Spleen (tissue), 13 donors: ENCODE measurements at places on chromosomes 2 and 18. TPM values are rescaled to one million over a fixed set of nuclear protein-coding genes. Genes with fewer than 3 reads are reported as not detected.

DNA sequence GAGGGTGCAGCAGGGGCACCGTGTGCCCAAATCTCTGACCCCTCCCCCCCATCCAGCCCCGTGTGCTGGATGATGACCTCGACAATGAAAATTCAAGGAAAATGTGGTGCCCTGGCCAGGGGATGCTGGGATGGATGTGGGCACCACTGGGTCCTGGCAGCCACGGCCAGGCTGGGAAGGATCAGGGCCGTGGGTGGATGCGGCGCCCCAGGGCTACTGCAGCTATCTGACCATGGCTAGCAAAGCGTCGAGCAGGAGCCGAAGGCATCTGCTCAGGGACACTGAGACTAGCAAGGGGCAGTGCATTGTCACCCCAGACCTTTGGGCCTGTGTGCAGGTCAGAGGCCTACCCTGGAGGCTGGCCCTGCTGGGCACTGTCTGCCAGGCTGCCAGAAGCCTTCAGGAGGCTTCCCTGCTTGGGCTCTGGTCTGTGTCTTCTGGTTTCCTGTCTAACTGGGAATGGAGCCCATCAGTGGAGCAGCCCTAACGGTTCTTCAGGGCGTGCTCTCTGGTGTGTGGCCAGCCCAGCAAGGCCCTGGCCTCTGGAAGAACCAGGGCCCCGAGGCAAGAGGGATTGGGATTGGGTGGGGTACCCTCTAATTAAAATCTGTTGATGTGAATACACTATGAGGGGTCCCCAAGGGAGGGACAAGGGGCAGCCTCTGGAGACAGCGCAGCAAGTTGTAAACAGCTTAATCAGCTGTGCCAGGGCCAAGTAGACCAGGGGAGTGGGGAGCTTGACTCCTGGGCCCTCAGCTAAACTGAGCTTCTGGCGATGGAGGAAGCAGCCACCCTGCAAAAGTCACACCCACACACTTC is 98.0 kb downstream of the STPG4 start:
- no peak for DNase-seq

GRCh38 chr2:114925296-114926255 is 483.1 kb downstream of the DPP10 start:
- no peak for DNase-seq

DNA sequence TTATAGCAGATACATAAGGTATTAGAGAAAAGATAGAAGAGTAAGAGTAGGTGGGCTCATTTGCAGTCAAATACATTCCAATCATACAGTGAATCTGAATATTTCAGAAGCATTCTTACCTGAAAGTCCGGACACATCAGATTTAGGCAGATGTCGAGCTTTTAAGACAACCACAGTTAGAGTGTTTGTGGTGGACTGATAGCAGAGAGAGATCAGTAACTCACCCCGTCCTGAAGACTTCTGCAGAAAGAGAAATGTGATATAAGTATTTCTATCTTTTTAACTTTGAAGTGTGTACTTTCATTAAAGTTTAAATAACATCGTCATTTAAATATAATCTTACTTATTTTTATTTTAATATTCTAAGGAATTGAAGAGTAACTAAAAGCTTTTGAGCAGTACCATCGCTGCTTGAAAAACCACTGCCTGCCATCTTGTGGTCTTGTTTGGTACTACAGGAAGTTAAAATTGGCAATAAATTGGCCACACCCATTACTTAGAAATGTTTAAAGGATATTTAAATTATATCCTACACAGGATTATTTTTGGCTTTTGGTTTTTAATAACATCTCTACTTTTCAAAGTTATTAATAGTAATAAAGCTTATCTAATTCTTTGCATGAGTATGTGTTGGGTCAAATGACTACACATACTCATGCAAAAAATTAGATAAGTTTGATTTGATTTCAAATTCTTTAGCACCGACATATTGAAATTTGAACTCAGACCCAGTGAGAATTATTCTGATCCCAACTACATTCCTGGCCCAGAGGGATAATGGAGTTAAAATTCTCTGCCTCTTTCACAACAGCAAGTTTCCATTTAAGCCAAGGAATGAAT is 5.5 kb downstream of the SYT4 start:
- DNase-seq = no peak

- no peak for DNase-seq
These were observed 40.8 kb upstream of the RPRM start for GRCh38 chr2:153519257-153519875.

- DNase-seq = no peak
These were observed 1072.8 kb upstream of the TMEFF2 start for GRCh38 chr2:193267496-193268002.

DNA sequence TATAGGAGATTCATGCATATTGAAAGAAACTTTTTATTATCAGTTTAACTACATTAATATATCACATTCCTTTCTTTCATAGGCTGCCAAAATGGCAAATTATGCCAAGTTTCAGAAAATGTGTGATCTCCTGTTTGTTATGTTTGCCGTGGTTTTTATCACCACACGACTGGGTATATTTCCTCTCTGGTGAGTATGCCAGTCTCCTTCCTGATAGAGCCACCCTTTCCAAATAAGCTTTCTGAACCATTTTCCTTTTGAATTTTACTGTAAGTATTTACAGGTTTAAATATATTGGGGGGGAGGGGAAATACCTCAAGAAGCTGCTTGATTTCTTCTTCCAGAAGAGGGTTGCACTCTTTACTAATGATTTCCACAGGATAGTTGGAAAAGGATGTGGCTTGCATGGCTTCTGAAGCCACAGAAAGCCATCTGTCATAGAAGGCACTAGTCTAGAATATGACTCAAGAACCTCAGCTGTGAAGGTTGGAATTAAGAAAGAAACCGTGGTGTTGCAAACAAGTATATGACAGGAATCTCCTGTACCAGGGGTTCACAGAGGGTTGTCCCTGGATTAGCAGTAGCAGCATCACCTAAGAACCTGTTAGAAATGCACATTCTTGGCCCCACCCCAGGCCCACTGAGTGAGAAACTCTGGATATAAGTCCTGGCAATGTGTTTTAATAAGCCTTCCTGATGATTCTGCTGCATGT is 84.5 kb upstream of the NOSTRIN start:
- no peak for DNase-seq

DNA sequence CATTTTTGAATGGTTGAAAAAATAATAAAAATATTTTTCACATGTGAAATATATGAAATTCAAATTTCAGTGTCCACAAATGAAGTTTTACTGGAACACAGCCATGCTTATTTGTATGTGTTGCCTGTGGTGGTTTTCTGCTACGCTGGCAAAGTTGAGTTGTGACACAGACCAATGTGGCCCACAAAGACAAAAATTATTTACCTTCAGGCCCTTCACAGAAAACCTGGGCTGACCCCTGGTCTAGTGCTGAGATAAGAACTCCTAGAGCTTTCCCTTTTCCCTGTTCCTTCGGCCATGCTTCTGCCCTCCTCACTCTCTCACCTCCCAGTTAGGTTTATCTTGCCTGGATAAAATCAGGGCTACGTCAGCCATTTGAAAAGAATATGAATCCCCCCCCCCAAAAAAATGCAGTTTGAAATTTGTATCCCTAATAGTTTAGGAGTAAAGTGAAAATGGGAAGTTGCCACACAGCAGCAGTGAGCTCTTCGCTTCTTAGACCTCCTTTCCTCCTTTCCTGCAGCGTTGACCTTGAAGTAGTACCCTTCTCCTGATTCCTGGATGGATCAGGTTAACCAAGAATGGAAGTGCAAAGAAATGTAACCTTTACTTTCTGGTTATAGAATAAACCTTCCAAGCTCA is 91.0 kb downstream of the LIMS1 start:
- DNase-seq = no peak

- no peak for DNase-seq
These were observed 175.4 kb downstream of the ANTXR1 start for GRCh38 chr2:69188182-69188900.

- DNase-seq = peak; percentile 76
These were observed 55.7 kb downstream of the RTP5 start for GRCh38 chr2:241925277-241925676.

GRCh38 chr2:155377931-155378444 is 679.5 kb downstream of the KCNJ3 start:
- DNase-seq = no peak

DNA sequence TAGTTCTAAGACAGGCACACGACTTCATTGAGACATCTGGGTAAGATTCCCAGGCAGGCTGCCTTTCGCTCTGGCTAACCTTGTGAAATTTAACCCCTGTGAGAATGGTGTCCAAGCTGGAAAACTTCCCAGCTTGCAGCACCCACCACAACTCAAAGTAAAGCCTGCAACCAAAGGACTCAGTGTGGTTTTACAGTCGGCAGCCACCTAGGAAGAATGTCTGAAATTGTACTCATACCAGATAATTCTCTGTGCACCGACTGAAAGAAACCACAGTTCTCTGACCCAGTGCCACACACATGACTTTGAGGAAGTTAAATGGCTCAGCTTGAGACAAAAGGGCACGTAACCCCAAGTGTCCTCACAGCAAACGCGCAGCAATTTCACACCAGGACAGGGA is 125.7 kb downstream of the RBMS1 start:
- no peak for DNase-seq

- no peak for DNase-seq
These were observed 86.6 kb downstream of the EPHA4 start for GRCh38 chr2:221485503-221485870.

DNA sequence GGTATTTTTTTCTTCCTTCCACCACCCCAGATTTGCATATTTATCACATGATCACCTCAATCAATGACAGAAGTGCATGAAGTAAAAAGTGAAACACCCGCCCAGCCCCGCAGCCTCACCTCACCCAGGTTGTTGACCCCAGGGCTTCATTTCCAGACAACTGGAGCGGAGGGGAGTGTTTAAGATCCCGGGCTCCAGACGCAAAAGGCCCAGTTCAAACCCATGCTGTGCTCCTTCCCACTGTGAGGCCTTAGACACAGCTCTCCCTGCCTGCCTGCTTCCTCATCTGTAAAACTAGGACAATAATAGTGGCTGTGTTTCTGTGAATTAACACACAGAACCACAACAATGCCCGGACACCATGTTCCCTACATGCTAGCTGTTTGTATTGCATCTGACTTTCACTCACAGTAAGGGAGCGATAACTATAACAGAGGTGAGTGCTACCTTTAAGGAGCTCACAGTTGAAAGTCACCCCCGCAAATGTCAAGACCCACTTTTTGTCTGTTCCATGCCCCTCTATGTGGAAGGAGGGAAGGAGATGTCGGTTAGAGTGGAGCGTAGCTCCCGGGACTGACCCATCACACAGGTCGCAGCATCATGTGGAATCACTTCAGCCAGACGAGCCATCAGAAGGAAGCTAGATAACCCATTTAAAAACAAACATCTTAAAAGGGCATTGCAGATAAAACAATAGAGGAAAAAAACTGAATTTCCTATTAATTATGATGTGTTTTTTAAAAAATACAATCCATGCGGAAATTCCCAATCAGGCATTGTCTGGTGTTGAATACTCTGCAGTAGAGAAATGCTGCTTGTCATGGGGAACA is 77.5 kb upstream of the DAPL1 start:
- DNase-seq = no peak

DNA sequence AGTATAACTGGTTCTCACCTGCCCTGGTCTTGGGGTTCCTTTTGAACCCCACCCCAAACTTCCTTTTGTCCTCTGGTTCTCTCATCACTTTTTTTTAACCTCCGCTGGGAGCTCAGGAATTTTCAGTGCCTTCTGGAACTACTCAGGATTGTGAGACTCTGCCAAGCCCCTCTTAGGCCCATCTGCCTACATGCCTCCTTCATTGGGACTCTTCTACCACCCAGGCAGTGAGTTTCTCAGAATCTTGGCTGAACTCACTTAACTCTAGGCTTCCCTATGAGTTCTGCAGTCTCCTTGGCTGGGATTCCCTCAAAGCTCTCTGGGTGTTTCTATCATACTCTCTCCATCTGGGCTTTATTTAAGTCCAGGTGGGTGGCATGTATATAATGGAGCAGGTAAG is 86.3 kb downstream of the MDH1 start:
- no peak for DNase-seq

DNA sequence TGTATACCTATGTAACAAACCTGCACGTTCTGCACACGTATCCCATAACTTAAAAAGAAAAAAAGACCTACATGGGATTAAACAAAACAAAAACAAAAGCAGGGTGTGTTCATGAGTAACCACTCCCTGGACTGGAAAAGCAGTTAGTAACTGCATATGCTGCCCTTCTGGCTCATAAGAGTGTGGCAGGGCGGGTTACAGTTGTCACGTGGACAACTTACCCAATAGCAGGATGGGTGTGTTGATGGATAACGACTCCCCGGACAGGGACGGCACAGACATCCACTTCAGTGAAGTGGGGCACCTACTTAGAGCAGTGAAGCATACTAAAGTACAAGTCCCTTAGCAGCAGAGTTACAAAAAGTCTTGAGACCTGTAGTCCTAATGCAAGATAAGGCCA is 136.7 kb downstream of the CCBE1 start:
- DNase-seq = no peak

GRCh38 chr18:11987527-11987926 is 6.2 kb downstream of the IMPA2 start:
- no peak for DNase-seq

DNA sequence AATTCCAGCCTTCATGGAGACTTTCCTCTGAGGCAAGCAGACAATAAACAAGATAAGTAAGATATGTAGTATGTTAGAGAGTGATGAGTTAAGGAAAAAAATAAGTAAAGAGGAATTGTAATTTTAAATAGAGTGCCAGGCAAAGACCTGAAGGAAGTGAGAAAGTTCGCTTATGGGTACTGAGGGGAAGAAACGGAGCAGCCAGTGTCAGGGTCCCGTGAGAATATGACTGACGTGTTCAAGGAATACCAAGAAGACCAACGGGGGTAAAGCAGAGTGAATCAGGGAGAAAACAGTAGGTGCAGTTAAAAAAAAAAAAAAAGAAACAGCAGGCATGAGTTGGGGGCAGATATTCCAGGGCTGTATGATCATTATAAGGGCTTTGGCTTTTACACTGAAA is 45.1 kb downstream of the ARHGEF33 start:
- no peak for DNase-seq

GRCh38 chr2:40030456-40030975 is 251.5 kb upstream of the THUMPD2 start:
- DNase-seq = no peak

GRCh38 chr2:219249203-219249980 is 3.7 kb upstream of the TUBA4B start:
- peak; percentile 89 for DNase-seq

- DNase-seq = no peak
These were observed 45.2 kb upstream of the SPRED2 start for GRCh38 chr2:65477590-65477989.

DNA sequence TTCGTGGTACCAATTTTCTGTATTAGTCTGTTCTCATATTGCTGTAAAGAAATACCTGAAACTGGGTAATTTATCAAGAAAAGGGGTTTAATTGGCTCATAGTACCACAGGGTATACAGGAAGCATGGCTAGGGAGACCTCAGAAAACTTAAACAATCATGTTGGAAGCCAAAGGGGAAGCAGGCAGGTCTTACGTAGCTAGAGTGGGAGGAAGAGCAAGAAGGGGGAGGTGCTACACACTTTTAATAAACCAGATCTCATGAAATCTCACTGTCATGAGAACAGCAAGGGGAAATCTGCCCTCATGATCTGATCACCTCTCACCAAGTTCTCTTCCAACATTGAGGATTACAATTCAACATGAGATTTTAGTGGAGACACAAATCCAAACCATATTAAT is 226.8 kb upstream of the TPO start:
- DNase-seq = no peak

- DNase-seq = no peak
These were observed 535.9 kb downstream of the XIRP2 start for GRCh38 chr2:167424221-167424620.

BMP10 gene
- total RNA-seq = not detected

GPR75 gene
- total RNA-seq = 3.0 TPM

APCDD1 gene
- 5.4 TPM for total RNA-seq

ICOS gene
- 3.7 TPM for total RNA-seq

SULT1C2 gene
- not detected for total RNA-seq

SERPINB2 gene
- total RNA-seq = 1.9 TPM

BAZ2B gene
- total RNA-seq = 78.2 TPM
